ENCODE measurements at places on chromosomes 12 and 14.

DNA sequence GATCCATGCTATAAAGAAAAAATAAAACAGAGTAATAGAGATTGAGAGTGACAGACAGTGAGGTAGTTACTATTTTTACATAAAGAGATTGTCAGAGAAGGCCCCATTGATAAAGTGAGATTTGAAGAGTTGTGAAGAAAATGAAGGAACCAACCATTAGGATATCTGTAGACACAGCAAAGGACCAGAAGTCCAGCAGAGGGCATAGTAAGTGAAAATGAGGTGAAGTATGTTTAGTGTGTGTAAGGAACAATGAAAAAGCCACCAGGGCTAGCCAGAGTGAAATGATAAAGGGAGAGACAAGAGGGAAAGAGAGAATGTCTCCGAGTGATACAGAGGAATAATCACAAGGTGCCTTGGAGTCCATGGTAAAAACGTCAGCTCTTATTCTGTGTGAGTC lies 411.0 kb downstream of the NELL2 start:
- DNase-seq, result peak; percentile 0

GRCh38 chr12:48286665-48287064 lies 64.1 kb downstream of the ZNF641 start:
- DNase-seq, result peak; percentile 7

GRCh38 chr12:130714091-130714590 lies 2.0 kb downstream of the RIMBP2 start:
- no peak for DNase-seq

DNA sequence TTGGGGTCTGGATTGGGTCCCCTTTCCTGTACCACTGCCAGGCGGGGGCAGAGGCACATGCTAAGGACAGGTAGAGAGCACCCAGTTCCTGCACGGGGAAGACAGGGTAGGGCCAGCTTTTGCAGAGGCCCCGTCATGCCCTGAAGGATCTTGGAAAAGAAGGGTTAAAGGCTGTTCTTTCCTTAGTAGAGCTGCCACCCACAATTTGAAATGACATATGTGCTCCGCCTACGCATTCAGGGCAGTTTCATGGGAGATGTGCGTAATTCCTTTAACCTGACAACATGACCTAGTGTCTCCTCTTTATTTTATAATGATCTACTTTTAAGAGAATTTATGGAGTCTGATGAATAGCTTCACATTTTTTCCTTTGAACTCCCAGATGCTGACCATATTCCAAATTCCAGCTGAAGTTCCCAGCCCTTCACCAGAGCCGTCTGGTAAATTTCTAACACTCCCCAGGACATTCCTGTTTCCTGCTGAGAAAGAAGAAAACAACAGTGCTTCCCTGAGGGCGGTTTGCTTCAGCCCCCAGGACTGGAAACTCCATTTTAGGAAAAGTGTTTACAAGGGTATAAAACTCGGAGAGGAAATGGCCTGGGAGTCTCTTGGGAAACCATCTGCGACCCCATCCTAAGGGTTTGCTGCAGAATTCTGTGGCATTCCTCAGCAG lies 58.9 kb upstream of the PLEKHG3 start:
- peak; percentile 54 for DNase-seq

DNA sequence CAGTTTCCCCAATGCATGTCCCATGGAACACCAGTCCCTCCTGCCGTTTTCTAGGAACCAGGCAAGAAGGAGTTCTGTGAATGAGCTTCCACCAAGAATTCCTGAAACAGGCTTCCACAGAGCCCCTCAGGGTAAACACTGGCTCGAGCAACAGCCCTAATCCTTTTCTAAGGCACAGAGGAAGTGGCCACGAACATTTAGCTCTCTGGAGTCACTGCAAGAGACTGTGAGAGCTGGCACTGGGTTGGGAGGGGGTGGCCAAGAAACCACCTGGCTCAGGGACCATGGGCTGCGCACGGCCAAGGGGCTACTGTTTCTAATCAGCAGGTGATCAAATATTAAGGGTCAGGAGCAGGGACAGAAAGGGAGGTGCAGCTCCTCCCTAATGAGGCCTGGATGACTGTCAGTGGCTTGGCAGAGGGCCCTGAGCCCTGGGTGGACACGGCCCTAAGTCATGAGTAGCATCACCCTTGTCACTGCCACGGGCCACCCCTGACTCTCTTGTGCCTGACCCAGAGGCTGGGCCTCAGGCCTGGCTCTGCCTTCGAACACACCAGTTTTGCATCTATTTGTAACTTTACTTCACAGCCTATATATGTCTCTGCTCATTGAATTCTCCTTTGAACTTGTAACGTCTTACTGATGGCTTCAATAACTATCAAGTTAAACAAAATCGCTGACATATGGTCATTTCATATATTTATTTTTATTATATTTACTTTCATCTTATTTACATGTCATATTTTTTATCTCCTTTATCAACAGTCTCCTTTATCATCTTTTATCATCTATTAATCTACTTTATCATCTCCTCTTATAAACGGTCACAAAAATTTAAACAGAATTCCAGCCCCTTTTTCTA lies 154.0 kb downstream of the DICER1 start:
- no peak for DNase-seq

DNA sequence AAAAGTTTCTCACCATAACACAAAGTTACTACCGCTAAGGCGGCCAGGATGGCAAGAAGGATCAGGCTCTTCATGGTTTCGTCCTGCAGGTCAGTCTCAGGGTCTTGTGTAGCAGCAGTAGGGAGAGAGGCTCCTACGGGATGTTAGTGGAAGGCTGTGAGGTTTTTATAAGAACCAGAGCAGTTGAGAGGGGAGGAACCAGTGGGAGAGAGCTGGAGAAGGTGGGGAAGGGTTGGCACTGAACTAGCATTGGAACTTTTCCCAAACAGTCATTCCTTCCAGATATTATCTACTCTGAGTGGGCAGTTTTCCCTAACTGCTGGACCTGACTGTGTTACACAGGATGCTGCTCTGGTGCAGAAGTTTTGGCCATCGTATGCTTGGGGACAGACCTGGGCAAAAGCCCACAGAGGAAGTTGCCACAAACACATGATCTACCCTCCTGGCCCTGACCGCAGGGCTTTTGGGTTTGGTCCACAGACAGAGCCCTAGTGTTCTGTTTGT lies at the start of gene MGP:
TSS of gene MGP (minus strand) at position 137 of the 504 bp plus-strand sequence. CDS start at position 74, 63 bp downstream.
- DNase-seq, result no peak

GRCh38 chr14:20278414-20278813 lies 27.3 kb downstream of the TTC5 start:
- peak; percentile 41 for DNase-seq

DNA sequence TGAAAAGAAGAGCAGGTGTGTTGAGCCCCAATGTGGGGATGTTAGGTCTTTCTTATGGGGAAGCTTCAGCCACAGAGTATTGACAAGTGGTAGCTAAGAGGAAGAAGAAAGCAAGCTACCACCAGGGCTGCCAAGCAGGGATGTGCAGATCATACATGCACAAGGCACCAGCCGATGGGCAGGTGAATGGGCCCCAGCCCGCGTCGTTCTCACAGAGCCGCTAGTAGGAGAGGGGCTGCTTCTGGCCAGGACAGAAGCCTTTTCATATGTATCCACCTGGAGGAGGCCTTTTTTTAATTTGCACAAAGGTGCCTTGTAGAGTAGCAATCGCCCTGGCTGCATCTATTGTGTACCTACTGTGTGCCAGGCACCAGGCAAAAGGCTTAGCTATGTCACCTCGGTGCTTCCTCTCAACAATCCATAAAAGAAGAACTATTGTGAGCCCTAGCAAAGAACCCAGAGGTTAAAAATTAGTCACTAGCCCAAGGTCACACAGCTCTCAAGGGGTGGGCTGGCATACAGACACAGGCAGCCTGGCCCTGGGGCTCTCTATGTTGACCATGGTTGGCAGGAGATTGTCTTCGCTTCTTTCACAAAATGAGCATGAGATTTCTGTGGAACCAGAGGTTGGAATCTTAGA lies 8.2 kb downstream of the NUAK1 start:
- no peak for DNase-seq

GRCh38 chr14:23326491-23327332 lies 5.5 kb downstream of the PABPN1 start:
- no peak for DNase-seq

DNA sequence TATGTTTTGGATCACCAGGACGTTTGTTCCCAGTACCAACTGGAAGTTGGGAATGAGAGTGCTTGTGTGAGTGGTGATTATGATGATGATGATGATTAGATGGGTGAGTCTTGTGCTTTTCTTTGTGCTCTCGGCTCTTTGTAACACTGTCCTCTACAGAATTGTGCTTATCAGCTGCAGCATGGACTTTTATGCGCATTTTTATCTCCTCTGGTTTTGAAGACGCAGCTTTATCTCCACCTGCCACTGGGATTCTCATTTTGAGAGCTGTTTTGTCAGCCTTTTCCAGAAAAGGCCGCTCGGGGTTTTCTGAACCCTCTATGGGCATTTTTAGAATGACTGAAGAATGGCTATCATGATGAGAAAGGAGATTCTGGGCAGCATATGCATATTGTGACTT lies 11.5 kb upstream of the KANSL2 start:
- DNase-seq, result no peak

GRCh38 chr12:64457466-64457865 lies 5.5 kb downstream of the TBK1 start:
- DNase-seq, result no peak

DNA sequence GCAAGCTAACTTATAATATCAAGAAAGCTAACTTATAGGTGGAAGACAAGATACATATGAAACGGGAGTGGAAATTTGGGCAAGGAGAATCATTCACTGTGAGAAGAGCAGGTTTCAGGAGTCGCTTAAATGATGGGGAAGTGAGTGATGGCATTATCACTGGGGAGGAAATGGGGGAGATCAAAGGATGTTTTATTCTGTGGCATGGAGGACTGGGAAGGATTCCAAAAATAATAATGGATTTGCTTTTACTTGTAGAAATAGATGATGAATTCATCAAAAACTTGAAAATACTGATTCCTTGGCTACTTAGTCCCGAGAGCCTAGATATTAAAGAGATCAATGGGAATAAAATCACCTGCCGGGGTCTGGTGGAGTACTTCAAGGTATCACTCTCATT lies 47.8 kb downstream of the SAV1 start:
- DNase-seq, result peak; percentile 55

GRCh38 chr12:126191949-126192348 lies 1126.7 kb downstream of the AACS start:
- DNase-seq, result no peak

DNA sequence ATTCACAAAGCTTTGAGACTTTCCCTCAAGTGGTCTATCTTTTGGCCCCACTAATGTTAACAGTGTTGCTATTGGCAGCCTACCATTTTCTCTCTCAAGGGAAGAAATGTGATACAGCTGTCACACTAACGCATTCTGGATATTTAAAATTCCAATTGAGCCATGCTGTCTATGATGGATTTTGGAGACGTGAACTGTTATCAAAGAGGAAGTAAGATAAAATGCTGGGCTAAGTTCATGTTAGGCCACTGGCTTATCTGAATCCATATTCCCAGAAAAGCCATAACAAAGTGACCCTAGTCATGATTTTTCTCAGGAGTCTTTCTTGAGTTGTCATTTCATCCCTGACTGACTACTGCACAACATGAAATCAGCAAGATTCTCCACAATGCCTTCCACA lies 200.2 kb downstream of the PHLDA1 start:
- DNase-seq, result no peak

DNA sequence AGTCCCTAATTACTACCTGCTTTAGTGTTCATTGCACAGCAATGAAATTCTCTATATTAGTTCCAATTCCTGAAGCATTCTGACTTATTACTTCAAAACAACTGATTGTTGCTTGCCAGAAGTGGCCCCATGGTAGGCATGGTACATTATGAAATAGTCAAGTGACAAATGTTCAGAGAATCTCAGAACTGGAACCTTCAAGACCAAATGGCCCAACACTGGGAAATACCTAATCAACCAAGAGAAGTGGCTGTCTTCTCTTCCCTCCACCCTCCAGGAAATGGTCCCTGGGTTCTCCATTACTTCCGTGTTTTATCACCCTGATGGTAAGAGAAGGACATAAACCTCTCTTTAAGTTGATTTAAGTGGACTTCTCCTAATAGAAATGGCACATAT lies 49.9 kb downstream of the ITPR2 start:
- no peak for DNase-seq

GRCh38 chr12:130719263-130719859 lies 3.3 kb upstream of the RIMBP2 start:
- no peak for DNase-seq

GRCh38 chr14:49966304-49966809 lies 73.5 kb downstream of the ARF6 start:
- no peak for DNase-seq

- DNase-seq, result no peak
These were observed 49.3 kb upstream of the TSPAN11 start for GRCh38 chr12:30877105-30877875.

- no peak for DNase-seq
These were observed 924.4 kb upstream of the LRFN5 start for GRCh38 chr14:40682131-40682913.

DNA sequence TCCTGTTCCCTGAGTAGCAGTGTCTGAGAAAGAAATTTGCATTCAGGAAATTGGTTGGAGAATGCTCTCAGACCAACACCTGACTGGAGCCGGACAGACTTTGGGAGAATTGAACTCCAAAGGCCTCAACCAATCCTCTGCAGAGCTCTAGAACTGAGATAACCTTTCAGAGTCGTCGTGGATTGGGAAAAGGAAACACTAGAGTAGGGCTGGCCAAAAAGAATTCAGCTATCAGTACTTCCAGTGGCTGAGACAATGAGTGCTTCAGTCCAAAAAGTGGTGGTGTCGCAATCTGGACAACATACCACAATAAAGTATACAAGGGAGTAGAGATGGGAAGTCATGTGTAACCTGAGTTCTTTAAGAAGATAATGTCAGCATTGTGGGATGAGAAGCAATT lies 377.1 kb downstream of the SLC16A7 start:
- peak; percentile 73 for DNase-seq

GRCh38 chr14:68736471-68736871 lies 56.4 kb downstream of the ZFP36L1 start:
- DNase-seq, result no peak

DNA sequence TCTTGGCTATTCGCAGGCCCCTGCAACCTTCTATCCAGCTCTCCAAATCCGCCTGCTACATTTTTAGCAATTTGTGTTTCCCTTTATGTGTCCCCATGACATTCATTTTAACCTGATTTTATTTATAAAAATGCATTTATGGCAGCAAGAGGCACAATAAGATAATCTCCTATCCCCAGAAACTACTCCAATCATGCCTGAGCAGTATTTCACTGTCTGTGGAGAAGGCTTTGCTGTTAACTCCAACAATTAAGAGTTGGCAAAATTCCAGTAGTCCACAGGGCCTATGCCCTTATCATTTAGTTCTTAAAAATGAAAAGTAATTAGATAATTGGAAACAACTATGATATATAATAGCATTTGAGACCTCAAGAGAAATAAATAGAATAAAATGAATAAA lies 462.4 kb downstream of the TRHDE start:
- no peak for DNase-seq

DNA sequence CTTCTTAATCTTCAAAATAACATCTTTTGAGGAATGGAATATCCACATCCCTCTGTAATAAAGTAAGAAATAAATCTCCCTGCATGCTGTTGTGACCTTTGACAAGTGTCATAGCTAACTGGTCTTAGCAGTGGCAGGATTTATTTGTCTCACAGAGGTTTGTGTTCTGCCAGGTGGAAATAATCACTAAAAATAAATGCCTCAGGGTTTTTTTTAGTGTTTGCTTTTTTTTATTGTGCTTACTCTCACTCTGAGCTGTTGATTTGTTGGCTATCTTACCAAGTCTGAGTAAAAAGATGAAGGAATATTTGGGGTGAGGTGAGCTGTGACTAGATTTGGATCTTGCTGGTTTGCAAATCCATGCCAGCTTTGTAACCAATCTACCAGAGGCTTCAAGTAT lies 285.4 kb downstream of the ALG10B start:
- no peak for DNase-seq

Data from ELR (cell line).